ENCODE measurements at places on chromosomes 2 and 18.

DNA sequence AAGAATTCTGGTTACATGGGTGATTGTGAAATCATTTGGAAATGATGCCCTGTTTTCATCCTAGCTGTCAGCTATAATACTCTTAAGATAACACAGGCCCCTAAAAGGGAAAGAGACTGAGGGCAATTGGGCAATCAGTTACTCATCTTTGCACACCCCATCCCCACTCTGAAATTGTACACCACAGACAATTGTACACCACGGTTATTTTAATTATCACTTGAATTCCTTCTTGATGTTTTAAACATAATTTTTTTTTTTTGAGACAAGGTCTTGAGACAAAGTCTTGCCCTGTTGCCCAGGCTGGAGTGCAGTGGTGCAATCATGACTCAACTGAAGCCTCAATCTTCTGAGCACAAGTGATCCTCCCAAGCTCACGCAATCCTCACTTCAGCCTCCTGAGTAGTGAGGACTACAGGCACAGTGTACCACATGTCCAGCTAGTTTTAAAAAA is 862.4 kb upstream of the ACVR2A start:
- DNase-seq = no peak

DNA sequence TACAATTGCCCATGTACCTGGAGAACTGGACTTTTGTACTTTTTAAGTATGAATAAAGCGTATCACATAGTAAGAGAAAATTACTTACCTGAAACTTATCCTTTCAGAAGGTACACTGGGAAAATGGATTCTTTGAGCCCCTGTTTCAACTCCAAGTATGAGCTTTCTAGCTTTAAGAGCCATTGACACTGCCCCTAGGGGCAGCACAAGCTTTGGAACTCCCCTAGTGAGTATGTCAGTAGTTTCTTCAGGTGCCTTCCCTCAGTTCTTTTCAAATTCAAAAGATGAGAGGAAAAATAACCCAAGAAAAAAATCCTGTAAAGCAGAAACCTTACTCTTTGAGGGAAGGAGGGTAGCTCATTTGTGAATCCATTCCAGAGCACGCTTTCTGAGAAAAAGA is 124.1 kb downstream of the MEMO1 start:
- peak; percentile 27 for DNase-seq

DNA sequence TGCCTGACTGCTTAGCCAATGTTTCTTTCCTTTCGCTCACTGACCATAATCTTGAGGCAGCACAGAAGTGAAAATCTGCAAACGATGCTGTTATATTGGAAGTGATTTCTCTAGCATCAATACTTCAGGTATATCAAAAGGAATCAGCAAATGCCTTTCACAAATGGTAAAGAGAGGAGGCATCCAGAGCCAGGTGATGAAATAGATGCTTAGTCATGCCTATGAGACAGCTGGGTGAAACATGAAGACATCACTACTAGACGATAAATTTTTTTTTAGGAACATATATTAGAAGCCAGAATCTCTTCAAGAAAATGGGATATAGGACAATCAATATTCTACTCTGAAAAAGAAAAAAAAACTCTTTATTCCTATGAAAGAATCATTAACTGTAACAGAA is 249.2 kb upstream of the SLC39A10 start:
- DNase-seq = peak; percentile 61

DNA sequence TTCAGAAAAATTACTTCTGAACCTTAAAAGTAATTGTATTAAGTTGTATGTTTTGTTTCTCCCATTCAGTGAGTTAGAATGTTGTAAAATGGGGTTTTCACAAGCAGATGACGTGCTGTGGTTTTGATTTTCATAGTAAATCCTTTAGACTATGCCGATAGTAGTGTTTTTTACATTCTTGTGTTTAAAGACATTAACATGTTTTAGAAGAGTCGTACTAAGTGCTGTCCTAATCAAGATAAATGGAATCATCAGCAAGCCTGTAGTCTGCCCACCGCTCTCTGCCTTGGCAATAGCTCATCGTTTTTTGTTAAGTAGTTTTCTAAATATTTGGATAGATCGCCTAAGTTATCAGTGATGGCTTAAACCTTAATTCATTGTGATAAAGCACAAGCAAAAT is 21.5 kb downstream of the PKP4 start:
- DNase-seq = no peak

DNA sequence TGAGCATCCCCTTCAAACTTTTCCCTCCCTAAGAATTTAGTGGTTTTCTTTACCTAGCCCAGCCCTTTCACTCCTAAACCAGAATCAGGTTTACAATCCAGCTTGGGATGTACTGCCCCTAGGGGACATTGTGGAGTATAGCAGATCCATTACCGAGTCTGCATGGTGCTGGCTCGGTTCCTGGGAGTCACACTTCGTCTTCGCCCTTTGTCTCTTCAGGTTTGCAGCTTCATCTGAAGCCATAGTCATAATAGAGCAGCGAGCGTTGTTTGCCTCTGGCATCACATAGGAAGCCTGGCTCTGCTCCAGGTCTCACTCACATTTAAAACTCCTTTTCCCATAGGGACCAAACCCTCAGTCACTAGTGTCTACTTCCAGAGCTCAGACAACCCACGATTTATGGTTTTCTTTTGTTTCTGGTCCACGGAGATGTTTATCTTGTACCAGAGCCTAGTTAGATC is 16.8 kb upstream of the LYPD6 start:
- peak; percentile 47 for DNase-seq

DNA sequence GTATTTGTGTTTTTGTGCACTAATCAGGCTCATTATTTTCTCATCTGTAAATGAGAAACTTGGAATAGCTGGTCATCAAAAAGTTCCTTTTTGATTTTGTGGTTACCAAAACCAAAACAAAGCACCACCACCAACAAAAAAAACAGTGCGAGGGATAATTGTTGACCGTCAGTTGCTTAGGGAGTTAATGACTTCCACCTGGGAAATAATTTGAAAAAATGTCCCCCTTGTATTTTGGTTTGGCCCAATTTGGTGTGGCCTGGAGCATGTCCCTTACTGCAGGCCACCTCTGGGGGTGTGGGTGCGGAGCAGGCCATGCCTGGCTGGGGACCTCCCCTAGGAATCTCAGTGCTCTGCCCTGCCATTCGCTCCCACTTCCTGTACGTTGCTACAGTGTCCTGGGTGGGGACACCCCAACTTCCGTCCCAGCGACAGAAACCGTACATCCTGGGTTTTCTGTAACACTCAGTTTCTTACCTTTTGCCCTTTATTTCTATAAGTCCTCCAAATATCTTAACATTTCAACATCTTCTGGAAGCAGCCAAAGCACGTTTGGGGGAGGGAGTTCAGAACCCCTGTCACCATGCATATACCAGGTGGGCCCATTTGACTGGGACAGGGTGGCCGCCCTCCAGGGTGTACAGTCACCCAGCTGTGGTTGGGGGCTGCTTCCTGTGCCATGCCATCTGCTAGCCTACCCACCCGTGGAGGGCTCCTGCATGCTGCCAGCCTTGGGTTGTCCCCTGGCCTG is 31.3 kb downstream of the NCK2 start:
- DNase-seq = no peak

DNA sequence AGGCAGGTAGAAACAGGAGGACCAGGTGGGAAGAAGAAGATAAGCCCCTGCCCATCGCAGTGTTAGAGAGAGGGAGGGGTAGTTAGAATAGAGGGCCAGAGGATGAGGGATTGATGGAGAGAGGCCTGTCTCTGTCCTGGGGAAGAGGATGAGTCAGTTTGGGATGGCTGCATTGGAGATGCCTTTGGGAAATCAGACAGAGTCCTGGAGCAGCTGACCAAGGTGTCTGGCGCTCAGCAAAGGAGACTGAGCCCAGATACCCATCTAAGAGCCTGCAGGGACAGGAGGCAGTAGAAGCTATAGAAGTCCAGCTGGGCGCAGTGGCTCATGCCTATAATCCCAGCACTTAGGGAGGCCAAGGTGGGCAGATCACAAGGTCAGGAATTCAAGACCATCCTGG is 177.8 kb upstream of the HAAO start:
- DNase-seq = no peak

GRCh38 chr2:72080286-72081145 is 67.1 kb downstream of the CYP26B1 start:
- no peak for DNase-seq

GRCh38 chr2:8456151-8457091 is 225.4 kb upstream of the ID2 start:
- no peak for DNase-seq

DNA sequence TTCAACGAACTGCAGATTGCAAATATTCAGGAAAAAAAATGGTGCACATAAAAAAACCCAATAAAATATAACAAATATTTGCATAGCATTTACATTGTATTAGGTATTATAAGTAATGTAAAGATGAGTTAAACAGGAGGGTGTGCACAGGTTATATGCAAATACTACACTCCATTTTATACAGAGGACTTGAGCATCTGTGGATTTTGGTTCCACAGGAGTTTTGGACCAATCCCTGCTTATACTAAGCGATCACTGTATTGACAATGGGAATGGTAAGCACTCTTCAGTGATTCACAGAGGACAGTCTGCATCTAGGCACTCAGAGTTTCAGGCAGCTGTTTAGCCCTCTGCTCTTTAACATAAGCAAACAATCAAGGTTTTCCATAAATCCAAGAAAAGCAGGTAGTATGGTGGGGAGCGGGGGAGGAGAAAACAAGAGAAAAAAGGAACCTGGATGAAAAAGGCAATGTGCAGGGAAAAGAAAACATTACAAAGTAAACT is 206.0 kb upstream of the PARD3B start:
- DNase-seq = no peak

- DNase-seq = no peak
These were observed 518.2 kb upstream of the ZEB2 start for GRCh38 chr2:145038041-145038525.

- no peak for DNase-seq
These were observed at the start of gene PPM1B for GRCh38 chr2:44168681-44169154. PPM1B (plus strand) TSS chr2:44168875; CDS start chr2:44201200, 32,325 bp downstream.

- no peak for DNase-seq
These were observed 256.9 kb downstream of the CDH19 start for GRCh38 chr18:66346833-66347588.

DNA sequence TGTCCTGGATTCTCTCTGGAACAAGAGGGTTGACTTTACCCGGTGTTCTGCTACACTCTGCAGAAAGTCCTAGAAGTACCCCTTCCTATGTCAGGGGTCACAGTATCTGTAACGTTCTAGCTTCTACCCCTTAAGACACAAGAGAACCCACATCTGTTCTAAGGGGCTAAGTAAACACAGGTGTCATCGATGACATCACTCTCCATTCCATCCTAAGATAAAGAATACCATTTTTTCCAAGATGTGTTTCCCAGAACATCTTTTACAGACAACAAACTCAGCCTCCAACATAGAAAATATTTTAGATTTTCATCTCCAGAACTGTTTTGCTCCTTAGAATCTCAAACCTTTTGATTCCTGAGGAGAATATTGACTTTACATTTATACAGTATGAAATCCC is 239.1 kb downstream of the TRIB2 start:
- no peak for DNase-seq

GRCh38 chr2:176999301-176999700 is 213.3 kb upstream of the HNRNPA3 start:
- DNase-seq = peak; percentile 16

DNA sequence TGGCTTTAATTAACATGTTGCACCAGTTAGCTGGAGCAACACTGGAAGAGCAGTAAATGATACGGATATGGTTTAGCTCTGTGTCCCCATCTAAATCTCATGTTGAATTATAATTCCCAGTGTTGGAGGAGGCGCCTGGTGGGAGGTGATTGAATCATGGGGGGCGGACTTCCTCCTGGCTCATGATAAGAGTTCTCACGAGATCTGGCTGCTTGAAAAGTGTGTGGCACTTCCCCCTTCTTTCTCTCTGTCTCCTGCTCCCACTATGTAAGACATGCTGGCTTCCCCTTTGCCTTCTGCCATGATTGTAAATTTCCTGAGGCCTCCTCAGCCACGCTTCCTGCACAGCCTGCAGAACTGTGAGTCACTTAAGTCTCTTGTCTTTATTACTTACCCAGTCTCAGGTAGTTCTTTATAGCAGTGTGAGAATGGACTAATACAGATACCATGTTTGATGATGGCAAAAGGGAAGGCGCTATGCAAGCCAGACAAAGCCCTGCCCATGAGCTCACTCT is 963.6 kb downstream of the SOCS6 start:
- no peak for DNase-seq

DNA sequence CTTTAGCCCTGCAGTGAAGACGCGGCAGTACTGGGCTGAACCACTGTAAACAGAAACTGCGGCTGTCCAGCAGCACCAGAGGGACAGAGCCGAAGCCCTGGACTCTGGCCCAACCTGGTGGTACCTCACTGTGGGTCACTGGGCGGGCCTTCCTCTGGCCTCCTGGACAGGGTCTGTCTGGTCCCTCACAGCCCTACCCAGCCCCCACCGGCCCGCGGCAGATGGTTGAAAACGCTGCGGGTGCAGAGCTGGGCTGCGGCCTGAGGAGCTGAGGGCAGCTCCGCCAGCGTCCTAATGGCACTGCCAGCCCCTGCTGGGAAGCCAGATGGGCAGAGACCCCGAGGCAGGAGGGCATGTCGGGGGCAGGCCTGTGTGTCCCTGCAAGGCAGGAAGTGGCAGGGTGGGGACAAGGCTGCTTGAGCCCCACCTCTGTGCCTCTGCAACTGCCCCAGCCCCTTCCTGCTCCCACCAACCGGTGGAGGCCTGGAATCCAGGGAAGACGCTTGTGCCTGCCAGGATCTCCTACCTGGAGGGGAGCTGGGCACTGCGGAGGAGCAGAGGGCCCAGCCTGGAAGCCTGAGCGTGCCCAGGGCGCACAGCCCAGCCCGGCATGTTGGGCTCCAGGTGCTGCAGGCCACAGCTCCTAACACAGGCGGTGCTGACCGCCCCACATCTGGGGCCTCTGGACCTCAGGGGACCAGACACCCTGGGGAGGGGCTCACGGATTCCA is 36.3 kb downstream of the HS6ST1 start:
- DNase-seq = no peak

GRCh38 chr18:57768537-57769326 is 34.4 kb downstream of the ATP8B1 start:
- DNase-seq = no peak
